Stimulated activated CD4-positive, alpha-beta T cell treated with anti-CD3 and anti-CD28 coated beads, TNF-alpha, amount 100 ng/mL, for 24 hours (primary cell): ENCODE measurements at places on chromosomes 5 and 9.

GRCh38 chr5:76204713-76205112, 121.5 kb downstream of the SV2C start:
- DNase-seq: no peak

GRCh38 chr9:86347991-86348390, 6.2 kb downstream of the TUT7 start:
- DNase-seq: no peak

- no peak for DNase-seq
Measured at GRCh38 chr9:99590840-99591239, 230.8 kb upstream of the NR4A3 start.

DNA sequence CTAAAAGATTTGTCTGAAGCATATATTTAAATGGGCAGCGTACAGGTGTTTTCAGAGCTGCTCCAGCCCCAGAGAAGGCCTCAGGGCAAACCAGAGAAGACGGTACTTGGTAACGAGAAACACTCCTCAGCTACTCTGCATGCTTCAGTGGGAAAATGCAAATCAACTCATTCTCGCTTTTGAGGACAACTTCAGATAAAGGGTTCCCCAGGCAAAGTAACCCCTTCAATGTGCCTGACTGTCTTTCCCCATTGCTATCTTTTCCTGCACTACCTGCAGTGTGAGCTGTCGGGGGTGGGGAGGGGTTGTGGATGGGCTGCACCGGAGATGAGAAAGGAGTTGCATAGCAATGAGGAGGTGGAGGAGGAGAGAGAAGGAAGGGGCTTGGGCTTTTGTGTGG, 339.7 kb upstream of the CLINT1 start:
- no peak for DNase-seq

GRCh38 chr5:168752416-168753190, 173.4 kb upstream of the PANK3 start:
- DNase-seq: no peak

- DNase-seq: no peak
Measured at GRCh38 chr5:157285310-157286035, 19.6 kb downstream of the CYFIP2 start.

DNA sequence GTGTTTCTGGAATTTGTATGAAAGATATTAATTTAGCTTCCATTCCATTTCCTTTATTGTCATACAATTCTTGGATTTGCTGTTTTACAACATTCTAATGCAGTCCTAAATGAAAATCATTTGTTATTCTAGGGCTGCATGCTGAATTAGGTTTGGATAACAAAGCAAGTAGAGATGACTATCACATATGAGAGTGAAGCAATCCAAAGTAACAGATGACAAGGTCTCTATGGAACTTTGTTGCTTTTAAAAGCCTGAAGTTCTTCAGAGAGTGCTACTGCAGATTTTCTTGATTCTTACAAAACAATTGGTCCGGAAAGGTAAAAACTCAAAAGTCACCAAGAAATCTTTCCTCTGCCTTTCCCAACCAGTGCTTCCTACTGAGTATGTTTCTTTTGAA, 56.9 kb upstream of the VCAN start:
- DNase-seq: no peak

GRCh38 chr9:97710356-97711222, 13.4 kb upstream of the XPA start:
- peak; percentile 17 for DNase-seq

DNA sequence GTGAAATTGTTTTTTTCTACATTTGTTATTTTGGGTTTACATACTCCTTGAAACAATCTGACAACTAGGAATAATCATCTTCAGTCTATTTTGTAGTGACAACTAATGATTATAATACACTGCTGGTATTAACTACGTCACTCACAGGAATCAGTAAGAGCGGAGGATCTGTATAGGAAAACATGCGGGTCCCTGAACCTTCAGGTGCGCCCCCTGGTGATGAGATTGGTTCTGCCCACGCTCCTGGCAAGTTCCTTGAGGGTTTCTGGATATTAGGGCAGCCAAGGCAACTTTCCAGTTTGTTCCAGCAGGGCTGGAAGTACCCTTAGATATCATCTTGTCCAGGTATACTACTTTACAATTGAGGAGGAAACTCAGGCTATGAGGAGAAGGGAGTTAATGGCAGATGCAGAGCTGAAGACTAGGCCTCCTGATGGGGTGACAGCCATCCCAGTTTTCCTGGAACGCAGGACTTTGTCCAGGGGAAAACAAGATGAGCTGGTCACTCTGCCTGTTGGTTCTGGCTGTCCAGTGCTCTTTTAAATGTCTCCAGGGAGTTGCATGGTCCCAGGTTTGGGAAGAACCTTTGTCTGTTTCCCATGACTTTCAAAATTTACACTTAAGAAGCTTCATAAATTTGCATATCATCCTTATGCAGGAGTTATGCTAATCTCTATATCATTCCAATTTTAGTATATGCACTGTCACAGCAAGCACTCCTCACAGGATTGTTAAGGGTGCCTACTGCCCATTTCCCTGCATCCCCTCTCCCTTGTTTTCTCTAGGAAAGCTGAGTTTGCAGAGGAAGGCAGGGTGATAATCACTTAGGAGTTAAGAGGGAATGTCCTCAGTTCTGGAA, 14.9 kb upstream of the WNT8A start:
- DNase-seq: peak; percentile 61

- DNase-seq: no peak
Measured at GRCh38 chr5:145292278-145292677, 542.9 kb downstream of the PRELID2 start.

DNA sequence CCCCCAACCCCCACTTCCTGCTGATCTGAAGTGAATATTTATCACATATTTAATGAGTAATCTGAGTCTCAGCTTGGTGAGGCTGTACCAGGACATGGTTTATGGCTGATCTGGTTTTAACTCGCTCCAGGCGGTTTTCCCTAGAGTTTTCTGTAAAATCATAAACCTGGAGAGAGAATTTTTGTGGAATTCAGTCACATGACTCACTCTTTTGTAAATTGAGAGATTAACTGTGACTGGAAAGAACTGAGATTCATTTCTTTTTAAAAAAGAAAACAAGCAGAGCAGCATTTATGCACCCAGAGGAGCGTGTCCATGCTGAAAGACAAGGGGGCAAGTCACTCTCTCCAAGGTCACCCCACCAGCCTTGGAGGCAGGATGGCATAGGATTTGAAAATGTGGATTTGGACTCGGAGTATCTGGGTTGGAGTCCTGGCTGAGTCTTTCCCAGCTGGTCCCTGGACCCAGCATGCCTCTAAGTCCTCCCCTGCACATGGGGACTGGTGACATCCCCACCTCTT, 81.8 kb downstream of the ZNF618 start:
- DNase-seq: no peak

DNA sequence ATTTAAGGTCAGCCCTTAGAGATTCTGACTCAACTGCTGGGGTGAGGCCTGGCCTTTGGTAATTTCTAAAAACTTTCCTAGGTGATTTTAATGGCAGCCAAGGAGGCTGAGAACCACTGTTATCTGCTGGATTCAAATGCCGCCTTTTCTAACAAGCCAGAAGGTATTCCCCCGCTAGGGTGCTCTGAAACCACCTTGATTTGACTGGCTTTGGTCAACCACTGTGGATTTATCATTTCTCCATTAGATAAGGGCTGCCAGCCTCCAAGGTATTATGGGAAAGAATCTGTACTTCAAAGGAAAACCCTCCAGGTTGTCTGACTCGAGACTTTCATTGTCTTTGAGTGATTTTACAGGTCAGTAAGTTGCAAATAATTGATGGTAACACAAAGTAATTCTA, 4.3 kb downstream of the ANXA6 start:
- DNase-seq: no peak

GRCh38 chr9:12753931-12754330, 20.9 kb upstream of the LURAP1L start:
- no peak for DNase-seq

- DNase-seq: no peak
Measured at GRCh38 chr9:98860871-98861293, 53.4 kb downstream of the GALNT12 start.

DNA sequence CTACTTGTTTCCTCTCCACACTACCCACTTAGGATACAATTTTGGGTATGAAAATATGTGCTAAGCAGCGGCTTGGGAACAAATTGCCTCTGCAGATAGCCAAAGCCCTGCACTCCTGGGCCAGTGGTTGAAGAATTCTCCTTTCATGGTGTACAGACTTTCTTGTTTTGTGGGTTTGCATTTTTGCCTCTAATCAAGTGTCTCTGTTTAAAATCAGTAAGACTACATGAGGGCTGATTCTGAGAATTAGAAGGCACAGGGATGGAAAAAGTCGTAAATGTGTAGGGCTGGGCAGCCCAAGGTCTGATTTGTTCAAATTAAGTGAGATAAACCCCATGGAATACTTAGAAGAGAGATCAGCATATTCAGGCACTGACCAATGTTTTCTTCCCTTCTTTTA, 103.7 kb upstream of the CD180 start:
- no peak for DNase-seq

DNA sequence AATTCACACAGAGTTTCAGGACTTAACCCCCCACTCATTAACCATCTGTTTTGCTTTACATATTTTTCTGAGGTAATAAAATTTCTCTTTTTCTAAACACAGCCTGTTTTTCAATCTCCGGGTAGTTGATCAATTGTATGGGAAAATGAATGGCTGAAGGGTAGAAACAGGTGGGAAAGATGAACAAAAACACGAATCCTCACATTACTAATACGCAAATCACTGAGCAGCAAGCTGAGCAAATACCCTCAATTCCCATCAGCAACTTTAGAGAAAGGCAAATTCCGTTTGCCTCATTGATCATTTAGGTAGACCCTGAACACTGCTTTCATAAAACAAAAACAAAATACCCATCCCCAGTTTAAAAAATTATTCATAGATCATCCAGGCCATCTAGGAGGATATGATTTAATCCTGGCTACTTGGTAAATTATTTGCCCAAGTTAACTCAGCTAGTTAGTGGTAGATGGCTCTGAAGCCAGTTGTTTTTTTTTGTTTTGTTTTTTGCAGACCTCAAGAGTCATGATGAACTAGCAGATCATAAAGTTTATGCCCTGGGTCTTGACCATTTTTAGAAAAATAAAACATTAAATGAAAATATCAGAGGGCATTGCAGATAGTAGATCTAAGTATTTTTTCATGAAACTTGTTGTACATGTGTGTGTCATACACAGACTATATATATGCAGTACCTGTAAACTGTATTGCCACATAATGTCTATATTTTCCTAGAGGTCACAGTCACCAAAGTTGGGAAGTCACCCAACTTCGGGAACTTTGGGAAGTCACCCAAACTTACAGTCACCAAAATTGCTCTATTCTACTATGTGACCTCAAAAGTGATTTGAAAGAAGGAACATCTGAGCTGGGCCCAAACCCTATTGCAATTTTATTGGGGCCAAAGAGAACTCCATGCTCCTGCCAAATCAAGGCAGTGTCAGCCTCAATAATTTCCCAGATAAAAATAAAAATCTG, 1.6 kb upstream of the CD274 start:
- no peak for DNase-seq

- DNase-seq: no peak
Measured at GRCh38 chr9:35962126-35962906, 4.4 kb upstream of the OR2S2 start.

DNA sequence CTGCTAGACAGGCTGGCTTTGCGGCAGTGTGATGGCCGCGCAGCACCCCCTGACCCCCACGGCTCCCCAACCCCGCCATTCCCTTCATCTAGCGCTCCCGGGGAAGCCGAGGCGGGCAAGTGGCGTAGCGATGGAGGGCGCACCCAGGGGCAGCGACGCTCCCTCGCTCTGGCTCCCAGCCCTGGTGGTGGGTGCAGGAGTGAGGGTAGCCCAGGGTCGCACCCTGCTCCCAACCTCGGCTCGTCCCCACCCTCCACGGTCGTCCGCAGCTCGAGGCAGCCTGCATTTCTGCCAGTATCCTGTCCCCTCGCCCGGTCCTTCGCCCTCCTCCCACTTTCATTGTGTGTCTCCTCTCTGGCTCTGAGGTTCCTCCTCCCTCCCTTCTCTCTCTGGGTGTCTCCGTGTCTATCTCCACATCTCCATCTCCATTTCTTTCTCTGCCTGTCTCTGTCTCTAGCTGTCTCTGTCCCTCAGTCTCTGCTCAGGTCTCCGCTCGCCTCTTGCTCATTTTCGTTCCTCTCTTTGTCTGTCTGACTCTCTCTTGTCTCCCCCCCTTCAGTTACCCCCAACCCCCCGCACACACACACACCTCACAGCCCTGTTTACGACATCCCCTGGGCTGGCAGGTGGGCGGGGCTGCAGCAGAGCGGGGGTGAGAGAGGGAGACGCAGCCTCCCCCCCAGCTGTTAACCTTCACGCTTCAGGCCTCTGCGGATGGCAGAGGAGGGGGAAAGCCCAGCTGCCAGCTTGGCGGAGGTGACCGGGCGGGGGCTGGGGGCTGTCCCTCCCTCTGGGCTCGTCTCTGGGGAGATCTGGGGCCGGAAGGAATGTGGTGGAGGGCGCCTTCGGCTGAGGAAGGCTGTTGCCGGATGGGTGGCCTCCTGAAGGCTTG, 48.7 kb upstream of the PSD2 start:
- peak; percentile 66 for DNase-seq

DNA sequence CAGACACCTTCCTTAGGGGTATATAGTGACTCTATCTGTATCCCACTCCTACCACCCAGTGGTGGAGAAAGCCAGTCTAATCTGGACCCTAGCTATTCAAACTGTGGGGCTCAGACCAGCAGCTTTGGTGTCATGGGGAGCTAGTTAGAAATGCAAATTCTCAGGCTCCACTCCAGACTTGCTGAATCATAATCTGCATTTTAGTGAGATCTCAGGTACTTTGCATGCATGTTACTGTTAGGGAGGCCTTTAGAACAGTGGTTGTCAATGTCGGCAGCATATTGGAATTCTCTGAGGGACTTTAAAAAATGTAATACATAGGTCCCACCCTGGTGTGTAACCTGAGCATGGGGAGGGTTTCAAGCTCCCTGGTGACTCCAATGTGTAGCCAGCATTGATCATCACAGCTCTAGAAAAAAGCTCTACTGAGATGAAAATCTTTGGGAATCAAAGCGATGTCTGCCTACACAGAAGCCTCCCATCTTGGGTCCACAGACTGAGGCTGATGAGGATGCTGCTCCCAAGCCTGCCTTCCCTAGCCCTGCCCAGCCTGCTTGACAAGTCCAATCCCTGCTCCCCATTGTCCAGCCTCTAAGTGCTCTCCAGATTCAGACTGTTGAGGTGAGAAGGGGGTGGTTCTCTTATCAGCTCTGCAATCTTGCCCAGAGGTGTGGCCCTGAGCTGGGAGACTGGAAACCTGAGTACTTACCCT, 11.9 kb upstream of the GM2A start:
- no peak for DNase-seq

DNA sequence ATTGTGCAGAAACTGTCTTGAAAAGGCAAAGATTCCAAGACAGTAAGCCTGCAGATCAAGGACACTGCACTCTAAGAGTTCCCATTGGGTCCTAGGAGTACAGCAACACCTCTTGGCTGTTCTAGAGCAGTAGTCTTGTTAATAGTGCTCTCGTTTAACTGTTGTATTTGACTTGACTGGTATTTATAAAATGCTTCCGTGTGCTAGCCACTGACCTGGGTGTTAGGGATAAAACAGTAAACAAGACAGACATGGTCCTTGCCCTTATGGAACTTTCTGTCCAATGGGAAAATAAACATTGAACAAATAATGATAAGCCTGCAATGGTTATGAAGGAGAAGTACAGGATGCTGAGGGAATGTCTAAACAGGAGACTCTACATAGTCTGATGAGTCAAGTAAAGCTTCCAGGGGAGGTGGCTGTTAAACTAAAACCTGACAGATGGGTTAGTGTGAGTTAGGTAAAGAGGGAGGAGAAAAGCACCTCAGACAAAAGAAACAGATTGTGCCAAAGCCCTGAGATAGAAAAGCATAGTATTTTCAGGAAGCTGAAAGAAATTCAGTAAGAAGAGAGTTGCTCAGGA, 33.3 kb downstream of the TDRD7 start:
- DNase-seq: no peak

GRCh38 chr5:1760656-1761452, 38.8 kb downstream of the MRPL36 start:
- no peak for DNase-seq

- DNase-seq: no peak
Measured at GRCh38 chr5:155987265-155987810, 339.6 kb upstream of the SGCD start.
